ENCODE measurements at places on chromosomes 12 and 14.

DNA sequence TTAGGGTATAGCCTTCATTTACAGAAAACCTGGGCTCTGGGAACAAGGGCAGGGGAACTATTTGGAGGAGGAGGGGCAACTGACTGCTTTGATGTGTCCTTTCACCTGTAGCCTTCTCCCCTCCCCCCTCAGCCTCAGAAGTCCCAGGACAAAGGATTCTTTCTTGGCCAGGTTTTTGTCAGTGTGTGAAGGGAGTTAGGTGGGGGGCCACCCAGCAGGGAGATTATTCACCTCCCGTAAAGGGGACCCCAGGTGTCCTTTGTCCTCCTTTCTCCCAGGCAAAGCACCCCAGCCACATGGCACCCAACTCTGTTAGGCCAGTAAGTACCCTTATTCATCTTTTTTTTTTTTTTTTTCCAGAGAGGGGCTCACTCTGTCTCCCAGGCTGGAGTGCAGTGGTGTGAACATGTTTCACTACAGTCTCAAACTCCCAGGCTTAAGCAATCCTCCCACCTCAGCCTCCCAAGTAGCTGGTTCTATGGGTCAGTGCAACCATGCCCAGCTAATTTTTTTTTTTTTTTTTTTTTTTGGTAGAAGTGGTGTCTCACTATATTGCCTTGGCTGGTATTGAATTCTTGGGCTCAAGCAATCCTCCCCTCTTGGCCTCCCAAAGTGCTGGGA lies 723 bp upstream of the NFE2 start:
- DNase-seq: no peak

- DNase-seq: no peak
Observed at GRCh38 chr12:57628280-57629191, 4.5 kb downstream of the B4GALNT1 start.

DNA sequence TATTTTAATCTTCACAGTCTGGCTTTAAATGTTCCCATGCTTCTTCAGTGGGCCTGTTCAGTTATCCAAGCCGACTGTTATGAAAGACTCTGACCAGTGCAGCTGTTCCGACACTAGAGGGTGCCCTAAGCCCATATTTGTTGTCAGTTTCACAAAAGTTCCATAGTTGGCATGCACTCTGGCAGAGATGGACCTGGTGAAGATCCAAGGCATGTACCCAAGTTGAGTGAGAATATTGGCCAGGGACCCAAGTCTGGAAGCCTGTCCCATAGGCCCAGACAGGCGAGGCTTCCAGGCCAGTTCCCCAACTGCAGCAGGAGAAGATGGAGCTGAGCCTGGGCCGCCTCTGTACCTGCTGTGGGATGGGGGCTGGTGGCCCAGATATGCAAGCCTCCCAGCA lies 27.4 kb upstream of the GUCY2C start:
- DNase-seq: peak; percentile 51

DNA sequence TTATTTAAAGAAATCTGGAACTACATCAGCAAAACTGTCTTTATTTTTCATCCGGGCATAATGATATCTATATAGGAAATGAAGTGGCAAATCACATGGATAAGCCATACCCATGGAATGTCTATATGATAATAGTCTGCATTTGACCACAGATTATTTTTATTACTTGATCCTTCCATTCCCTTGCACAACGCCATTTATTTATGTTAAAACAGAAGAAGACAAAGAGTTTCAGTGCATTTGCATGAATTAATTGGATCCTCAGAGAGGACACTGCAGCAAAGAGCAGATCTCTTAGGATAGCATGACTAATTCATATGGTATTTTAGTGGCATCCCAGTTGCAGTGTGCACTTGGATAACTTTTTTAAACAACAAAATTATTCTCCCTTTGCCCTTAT lies 345.0 kb downstream of the CCDC91 start:
- no peak for DNase-seq

GRCh38 chr12:44358636-44359035 lies 517.5 kb downstream of the NELL2 start:
- DNase-seq: no peak

- DNase-seq: no peak
Observed at GRCh38 chr12:31011746-31012566, 61.7 kb upstream of the DDX11 start.

GRCh38 chr12:84874125-84874824 lies 38.3 kb downstream of the SLC6A15 start:
- DNase-seq: no peak

GRCh38 chr14:52926953-52927352 lies 23.9 kb downstream of the FERMT2 start:
- DNase-seq: no peak

- DNase-seq: no peak
Observed at GRCh38 chr12:30219047-30219446, 435.3 kb upstream of the TMTC1 start.

GRCh38 chr12:77835969-77836368 lies 5.3 kb downstream of the NAV3 start:
- DNase-seq: no peak

GRCh38 chr12:105955976-105956375 lies 182.8 kb downstream of the NUAK1 start:
- no peak for DNase-seq
